Activated CD4-positive, alpha-beta T cell treated with anti-CD3 and anti-CD28 coated beads, Interleukin-2, amount 50 U/mL, for 4 hours (primary cell): ENCODE measurements at places on chromosomes 16 and 17.
A peak's percentile ranks its signal among the peaks of the same experiment; 100 is the strongest.

DNA sequence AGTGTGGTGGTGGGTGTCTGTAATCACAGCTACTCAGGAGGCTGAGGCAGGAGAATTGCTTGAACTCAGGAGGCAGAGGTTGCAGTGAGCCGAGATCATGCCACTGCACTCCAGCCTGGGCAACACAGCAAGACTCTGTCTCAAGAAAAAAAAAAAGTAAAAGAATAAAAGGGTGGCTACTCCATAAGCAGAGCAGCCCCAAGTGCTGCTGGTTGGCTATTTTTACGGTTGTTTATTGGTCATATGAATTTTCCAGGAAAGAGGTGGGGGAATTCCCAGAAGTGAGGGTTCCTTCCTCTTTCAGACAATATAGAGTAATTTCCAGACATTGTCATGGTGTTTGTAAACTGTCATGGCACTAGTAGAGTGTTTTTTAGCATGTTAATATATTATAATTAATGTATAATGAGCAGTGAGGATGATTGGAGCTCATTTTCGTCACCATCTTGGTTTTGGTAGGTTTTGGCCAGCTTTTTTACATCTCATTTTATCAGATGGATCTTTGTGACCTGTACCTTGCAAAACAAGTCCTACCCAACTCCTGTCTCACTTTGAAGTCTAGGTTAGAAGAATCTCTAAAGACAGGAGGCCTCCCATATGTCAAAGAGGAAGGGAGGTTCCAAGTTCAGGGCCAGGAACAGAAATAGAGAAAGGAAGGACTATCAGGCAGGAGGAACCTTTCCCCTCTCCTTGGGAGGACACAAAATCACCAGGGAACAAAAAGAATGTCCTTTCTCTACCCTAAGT lies 39.1 kb downstream of the HOXB1 start:
- no peak for DNase-seq

DNA sequence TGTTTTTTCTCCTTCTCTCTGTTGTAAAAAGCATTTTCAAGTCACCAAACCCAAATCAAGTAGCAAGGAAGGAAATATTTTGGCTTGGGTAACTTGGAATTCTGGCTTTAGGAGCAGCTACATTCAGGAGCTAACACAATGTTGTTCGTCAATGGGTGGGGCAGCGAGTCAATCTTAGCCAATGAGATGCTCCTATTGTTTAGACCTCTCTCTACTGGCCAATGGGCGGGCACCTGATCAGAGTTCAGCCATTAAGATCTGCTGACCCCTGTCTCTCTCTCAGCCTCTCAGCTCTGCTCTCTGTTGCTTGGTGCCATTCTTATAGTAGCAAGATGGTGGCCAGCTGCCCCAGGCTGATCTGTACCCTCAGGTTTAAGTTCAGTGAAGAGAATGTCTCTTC lies 83.2 kb downstream of the IRX3 start:
- DNase-seq = no peak

- no peak for DNase-seq
Measured at GRCh38 chr17:35011671-35012216, 31.4 kb downstream of the LIG3 start.

GRCh38 chr17:61480414-61480807 lies 28.2 kb downstream of the TBX4 start:
- no peak for DNase-seq

- DNase-seq = no peak
Measured at GRCh38 chr17:65436871-65437270, 124.6 kb downstream of the AXIN2 start.

DNA sequence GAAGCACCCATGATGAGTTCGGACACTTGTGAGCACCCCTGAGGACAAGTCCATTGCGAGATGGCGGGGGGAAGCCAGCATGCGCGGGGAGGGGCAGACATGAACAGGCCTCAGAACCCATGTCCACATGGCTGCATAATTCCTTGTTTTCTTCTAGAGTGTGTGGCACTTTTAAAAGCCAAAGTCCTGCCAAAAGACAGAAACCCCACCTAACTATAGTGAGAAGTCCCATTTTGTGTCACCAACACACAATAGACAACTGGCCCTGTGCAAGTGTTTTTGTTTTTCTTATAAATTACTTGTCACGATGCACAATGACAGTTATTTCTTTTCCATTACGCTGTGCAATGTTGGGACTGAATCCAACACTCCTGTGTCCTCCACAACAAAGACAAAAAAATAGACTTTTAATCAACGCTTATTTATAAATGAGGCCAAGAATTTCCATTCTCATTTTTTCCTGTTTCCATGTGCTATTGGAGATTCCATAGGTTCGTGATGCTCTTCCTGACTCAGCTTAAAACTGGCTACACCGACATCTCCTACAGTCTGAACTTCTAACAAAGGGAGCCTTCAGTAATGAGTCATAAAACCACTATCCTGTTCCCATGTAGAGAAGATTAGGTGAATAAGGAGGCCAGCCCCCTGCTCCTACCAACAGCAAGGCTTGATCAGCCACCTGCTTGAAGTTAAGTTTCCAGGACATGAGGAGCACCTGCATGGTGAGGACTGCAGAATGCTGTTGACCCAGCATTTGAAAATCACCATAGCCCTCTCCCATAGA lies 98.9 kb downstream of the ZNF423 start:
- no peak for DNase-seq

- no peak for DNase-seq
Measured at GRCh38 chr17:5248821-5249479, 14.3 kb upstream of the SCIMP start.

DNA sequence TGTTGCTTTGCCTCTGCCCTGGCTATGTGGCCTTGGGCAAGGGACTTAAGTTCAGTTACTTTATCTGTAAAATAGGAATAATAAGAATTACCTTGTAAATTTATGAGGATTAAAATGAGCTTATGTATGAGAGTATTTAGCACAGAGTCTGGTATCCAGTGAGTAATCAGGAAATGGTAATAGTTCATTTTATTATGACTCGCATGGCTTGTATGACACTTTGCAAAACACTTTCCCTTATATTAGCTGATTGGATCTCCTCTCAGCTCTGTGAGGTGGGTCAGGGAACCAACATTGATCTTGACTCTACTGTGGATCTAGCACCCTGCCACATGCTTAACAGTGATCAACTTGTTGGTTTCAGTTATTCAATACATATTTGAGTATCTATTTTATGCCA lies 8.3 kb upstream of the CDH3 start:
- no peak for DNase-seq

DNA sequence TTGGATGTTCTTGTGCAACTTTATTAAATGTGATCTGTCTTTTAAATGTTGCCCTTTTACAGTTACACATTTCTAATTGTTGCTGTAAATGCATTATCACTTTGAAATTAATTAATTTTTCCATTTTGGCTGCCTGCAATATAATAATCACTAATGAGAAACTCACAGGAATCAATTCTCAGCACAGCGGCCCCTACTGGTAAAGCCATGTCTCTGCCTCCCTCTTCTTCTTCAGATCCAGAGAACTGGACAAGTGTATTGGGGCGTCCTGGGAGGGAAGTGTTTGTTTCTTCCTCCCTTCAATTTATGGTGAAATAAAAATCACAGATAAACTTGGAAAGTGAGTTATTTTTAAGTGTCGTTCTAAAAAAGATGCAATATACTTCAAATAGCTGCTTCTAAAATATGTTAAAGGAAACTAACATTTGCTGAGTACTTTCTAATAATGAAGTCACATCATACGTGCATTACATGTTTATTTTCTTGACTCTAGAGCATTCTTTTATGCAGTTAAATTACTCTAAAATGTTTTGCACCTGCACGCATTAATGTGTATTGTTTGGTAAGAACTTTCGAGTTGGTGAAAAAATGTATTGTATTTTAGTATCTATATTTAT lies 338.0 kb downstream of the WWOX start:
- DNase-seq = peak; percentile 22

DNA sequence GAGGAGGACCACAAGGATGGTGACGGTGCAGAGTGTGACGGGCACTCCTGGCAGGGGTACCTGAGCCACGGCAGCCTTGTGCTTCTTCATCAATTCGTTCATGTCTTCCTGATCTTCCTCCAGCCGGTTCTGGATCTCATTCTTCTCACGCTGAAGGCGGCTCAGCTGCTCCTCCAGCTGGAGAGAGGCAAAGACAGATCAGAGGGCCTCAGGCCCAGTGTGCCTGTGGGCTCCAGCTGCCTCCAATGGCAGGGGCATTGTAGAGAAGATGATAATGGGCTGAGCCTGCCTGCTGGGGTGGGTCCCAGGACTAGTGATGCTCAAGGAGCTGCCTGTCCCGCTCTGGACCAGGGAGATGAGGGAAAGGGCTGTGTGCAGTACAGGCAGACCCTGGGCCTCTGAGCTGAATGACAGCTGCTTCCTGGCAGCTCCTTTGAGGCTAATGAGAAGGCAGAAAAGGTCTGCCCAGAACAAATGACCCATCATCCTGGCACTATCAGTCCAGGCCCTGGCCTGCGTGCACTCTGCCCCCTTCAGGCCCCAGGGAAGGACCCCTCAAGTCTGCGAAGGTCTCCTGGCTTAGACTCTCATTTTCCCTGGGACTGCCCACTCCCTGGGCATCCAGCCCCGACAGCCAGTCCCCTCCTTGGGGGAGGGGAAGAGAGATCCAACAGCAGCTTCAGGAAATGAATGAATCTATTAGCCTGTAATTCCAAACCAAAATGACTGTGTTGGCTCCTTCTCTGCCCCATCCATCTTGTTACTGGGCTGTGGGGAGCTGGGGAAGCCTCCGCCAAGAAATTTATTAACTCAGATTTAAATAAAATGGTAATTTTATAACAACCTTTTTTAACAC lies 48.0 kb downstream of the PIPOX start:
- DNase-seq = no peak

DNA sequence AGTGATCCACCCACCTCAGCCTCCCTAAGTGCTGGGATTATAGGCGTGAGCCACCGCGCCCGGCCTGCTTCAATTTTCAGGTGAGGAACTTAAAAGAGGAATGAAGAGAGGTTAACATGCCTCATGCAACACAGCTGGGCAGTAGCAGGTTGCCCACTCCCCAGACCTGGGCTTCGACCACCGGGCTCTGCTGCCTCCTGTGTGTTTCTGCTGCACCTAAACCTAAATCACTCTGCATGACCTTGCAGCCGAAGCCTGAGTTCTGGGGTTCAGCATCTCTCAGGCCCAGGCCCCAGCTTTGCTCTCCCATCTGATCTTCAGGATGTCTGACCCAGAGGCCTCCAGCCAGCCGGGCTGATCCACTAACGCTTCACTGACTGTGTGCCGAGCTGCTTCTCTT lies 112.6 kb downstream of the OR1D5 start:
- no peak for DNase-seq

DNA sequence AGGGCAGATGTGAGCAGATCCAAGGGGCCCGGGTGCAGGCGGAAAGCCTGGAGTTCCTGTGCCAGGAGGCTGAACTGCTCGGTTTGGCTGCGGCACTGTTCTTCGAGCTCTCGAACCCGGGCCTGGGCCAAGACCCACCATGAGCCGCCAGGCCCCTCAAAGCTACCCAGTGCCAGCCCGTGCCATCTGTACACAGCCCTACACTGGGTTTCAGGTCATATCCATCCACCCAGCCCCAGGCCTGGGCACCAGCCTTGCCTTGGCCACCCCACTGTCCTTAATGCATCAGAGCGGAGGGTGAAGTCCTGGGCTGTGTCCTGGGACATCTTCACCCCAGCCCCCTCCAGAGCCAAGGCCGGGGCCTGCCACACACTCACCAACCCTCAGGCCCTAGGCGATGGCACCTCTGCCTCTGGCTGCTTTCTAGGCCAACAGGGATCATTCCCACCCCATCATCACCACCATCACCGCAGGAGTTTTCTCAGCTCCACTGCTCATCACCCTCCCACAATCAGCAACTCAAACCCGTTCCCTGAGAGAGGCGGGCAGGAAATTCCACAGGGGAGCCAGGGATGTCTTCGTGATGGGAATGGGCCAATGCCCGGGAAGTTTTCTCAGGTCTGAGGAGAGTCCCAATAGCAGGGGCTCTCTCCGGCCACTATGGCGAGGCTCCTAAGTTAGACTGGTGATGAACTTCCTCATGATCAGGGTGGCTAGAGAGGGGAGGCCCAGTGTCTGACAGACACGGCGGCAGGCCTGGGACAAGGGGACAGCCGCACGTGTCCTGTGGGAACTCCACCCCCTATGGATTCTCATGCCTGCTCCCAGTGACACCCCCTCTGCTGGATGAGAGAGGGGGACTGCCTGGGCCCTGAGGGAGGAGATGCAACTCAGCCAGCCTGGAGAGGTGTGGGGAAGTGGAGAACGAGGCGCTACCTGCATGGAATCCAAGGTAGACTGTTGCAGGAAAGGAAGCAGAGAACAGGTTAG lies 9.1 kb downstream of the TSPOAP1 start:
- no peak for DNase-seq

GRCh38 chr16:49437344-49437743 lies 63.7 kb downstream of the C16orf78 start:
- no peak for DNase-seq

DNA sequence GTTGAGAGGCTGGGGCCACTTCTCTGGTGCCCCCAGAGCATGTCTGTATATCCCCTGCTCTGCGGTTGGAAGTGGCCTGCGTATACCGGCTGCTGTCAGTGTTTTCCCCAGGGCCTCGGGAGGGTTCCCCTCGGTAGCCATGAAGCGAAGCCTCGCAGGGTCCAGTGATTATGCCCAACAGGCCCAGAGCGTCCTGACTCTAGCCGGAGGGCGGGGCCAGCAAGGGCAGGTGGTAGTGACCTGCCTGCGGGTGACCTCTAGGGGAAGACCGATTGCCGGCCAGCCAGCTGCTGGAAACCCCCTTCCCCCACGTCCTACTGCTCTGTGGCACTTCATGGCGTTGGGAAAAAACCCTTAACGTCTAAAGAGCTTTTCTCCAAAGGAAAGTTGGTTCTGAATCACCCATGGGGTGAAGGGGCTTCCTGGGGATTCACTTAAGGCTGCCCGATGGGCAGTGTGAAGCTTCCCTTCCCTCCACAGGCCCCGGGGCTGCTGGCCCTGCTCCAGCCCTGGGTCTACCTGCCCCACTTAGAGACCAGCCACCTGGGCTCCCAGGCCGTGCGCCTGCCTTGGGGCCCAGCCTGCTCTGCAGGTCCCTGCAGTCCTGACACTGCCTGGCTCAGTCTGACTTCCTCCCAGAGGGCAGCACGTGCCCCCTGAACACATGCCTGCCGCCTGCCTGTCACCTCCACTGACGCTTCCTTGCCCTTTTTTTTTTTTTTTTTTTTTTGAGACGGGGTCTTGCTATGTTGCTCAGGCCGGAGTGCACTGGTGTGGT lies 72.8 kb downstream of the SOCS1 start:
- no peak for DNase-seq

GRCh38 chr16:17176199-17176598 lies 294.6 kb downstream of the XYLT1 start:
- DNase-seq = no peak

- no peak for DNase-seq
Measured at GRCh38 chr17:56319531-56319930, 166.3 kb downstream of the ANKFN1 start.

DNA sequence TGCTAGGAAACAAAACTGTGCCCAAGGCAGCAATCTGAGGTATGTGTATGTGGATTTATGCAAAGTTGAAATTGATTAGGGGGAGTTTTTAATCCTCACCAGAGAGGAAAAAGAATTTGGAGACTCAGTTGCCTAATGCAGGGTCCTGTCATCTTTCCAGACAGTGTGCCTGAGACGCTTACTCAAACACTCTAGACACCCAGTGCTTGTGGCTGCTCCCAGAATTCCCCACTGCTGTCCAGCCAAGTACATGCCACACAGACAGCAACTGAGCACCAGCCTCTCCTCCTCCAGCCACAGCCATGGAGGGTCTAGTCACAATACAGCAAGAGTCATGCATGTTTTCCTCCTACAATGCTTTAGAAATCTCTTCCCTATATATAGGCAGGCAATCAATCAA lies 118.1 kb downstream of the HIC1 start:
- DNase-seq = no peak

GRCh38 chr17:64537488-64537887 lies 30.7 kb downstream of the CEP95 start:
- no peak for DNase-seq
